ENCODE measurements at places on chromosomes 6 and 20. TPM values are rescaled to one million over a fixed set of nuclear protein-coding genes. Genes with fewer than 3 reads are reported as not detected.

- no peak for DNase-seq
These were observed 104.0 kb downstream of the ARHGAP18 start for GRCh38 chr6:129605967-129606366.

RBPJL gene
- not detected for total RNA-seq

SNAI1 gene
- 26.4 TPM for total RNA-seq

DNA sequence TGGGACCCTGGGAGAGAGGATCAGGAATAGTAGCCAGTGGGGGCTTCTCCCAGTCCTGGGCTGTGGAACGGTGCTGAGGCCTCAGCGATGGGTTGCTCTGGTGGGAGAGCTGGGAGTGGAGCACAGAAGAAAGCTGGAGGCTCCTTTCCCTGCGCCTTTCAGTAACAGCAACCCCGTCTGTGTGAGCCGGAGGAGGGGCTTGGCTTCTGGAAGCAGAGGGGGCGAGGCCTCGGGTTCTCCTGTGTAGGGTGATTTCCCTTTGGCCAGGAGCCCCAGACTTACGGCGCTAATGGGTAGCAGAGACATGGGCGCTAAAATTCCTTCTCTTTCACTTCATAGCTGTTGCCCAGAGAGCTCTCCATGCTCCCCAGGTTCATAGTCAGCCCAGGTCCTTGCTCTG is 55.0 kb downstream of the DAAM2 start:
- DNase-seq = no peak

IP6K3 gene
- not detected for total RNA-seq

GRCh38 chr20:32675223-32675975 is 1.7 kb upstream of the C20orf203 start:
- no peak for DNase-seq

DNA sequence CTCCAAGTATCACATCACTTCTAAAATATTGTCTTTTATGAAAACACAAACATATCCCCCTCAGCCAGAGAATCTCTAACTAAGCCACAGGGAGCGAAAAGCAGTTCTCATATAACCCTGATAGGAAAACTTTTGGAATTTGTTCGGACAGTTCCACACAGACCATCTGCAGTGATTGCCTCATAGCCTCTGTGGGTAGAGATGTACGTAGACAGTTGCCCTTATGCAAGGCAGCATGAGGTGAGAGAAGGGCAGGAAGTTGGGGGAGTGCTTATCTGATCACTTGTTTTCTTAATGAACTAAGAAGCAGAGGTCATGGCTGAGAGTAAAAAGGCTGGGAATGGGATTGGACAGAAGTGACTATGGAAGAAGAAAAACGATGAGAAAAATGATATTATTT is 39.6 kb downstream of the SLC23A2 start:
- no peak for DNase-seq

GRCh38 chr6:45591306-45591705 is 213.6 kb upstream of the SUPT3H start:
- no peak for DNase-seq

DNA sequence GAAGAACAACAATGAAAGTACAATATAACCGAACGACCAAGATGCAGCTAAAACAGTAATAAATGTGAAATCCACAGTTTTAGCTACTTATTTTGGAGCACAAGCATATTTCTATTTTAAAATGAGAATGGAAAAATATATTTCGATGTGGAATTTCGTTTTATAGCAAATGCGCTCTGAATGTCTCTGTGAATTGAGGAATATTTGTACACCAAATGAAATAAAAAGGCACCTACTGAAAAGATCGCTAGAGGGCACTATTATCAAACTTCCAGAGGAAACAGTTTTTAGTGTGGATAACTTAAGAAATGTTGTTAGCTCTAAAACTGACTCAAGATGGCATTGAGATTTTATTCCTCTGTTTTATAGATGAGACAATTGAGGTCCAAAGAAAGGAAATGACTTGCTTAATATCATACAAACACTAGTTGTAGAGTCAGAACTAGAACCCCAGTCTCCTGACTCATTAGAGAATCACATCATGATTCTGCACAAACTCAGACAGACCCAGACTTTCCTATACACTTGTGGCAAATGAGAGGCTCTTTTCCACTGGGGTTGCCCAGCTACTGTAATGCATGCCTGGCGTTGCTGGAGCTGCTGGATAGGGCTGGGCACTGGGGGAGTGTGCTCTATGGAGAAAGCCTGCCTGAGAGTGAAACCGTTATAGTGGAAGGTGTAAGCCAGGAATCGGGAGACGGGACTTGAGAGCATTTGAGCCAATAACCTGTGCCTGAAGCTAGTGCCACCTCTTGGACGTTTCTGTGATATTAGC is 51.9 kb downstream of the GCLC start:
- DNase-seq = no peak

C2 gene
- 0.82 TPM for total RNA-seq

TAGAP gene
- 0.41 TPM for total RNA-seq

- DNase-seq = no peak
These were observed 1.9 kb upstream of the NR2E1 start for GRCh38 chr6:108163644-108164542.

DNA sequence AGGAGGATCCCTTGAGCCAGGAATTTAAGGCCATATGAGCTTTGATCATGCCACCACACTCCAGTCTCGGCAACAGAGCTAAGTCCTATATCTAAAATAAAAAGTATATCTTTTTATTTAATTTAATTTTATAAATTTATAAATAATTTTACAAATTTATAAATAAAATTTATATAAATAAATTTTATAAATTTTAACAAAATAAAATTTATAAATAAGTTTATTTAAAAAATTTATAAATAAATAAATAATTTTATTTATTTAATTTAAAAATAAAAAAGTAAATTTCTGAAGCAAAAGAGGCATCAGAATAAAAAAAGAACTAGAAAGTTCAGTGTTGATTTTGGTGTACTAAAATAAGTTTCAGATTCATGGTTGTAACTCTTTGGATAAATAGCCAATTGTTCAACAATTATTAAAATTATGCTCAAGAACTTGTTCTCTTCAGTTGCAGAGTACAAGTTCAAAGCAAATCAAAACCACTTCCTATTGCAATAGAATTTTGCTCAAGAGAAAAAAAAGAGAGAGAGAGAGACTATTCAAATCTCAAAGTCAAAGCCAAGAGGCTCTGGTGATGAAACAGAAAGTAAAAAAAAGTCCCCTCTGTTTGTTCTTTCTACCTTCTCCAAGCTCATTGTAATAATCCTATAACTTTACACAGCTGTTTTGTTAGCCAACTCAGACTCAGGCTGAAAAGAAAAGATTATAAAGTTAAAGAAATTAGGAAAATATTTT is 547.5 kb upstream of the ADGRB3 start:
- DNase-seq = no peak

OR12D3 gene
- total RNA-seq = not detected
